ENCODE measurements at places on chromosomes 11 and 22.

- no peak for DNase-seq
These were observed 24.8 kb upstream of the THY1 start for GRCh38 chr11:119447664-119448242.

DNA sequence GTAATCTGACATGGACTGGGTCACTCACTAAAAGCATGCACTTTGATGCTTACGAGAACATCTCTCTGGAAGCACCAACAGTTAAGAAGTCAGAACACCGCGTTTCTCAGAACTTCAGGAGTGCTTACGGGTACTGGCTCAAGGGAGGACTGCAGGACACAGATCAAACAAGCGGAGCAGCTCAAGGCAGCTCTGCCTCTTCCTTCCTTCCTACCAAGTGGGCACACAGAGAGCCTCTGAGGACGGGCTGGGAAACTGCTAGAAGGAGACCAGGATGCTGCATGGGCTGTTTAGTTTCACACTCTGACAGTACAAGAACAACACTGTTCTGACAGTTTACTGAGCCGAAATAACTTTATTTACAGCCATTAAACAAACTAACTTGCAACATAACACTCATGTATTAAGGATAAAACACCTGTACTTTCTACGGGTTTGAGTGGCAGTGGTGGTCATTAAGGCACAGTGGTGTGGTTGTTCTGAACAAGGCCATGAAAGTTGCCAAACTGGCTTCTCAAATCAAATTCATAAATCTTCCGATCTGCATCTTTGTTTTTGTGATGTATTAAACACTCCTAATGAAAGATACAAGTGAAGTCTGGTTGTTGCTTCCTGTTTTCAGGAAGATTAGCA lies 37.5 kb downstream of the ARFGAP3 start:
- no peak for DNase-seq

DNA sequence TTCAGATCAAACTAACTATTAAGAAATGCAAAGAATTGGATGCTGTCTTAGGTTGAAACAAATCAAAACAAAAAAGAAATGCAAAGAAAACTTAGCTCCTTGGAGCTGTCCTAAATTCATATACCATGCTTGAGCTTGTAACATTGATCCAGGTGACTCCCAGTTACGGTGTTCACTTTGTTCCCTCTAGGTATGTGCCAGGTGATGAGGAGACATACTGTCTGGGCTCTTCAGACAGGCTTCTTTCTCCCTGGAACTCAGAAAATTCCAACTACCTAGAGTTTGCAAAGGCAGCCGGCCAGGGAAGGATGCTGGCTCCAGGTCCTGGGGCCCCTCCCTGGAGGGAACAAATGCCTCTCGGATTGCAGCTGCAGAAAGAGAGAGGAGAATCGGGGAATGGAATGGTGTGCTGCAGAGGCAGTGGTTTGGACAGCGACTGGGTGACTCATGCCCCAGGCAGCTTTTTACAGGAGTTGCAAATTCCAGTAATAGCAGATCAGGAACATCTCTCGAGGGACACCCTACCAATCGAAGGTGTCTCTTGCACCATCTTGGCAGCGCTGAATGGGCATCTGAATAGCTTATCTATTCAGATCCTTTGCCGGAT lies 12.3 kb upstream of the ASPHD2 start:
- peak; percentile 55 for DNase-seq

DNA sequence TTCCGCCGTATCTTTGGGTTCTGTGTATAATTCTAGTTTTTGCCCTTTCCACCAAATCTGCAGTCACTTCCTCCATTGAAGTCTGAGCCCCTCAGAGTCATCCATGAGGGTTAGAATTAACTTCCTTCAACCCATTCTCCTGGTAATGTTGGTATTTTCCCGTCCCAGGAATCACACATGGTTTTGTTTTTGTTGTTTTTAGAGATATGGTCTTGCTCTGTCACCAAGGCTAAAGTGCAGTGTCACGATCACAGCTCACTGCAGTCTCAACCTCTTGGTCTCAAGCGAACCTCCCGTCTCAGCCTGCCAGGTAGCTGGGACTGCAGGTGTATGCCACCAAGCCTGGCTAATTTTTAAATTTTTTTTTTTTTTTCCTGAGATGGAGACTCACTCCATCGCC lies 18.7 kb downstream of the ZBED4 start:
- DNase-seq: no peak

DNA sequence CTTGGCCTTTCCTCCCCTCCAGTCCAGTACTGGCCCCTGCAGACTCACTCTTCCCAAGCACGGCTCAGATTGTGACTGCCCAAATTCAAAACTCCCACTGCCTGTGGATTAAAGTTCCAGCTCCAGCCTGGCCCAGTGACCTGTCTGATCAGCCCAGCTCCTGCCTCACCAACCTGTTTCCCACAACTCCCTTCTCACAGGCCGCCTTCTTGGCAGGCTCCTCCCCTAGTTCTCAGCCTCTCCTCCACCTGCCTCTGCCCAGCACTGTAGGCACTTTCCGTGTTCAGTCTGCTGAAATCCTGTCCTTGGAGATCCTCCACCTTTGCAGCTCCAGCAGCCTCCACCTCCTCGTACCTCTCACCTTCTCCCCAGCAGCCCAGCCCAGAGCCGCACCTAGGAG lies 68.6 kb downstream of the MICAL2 start:
- DNase-seq: no peak

DNA sequence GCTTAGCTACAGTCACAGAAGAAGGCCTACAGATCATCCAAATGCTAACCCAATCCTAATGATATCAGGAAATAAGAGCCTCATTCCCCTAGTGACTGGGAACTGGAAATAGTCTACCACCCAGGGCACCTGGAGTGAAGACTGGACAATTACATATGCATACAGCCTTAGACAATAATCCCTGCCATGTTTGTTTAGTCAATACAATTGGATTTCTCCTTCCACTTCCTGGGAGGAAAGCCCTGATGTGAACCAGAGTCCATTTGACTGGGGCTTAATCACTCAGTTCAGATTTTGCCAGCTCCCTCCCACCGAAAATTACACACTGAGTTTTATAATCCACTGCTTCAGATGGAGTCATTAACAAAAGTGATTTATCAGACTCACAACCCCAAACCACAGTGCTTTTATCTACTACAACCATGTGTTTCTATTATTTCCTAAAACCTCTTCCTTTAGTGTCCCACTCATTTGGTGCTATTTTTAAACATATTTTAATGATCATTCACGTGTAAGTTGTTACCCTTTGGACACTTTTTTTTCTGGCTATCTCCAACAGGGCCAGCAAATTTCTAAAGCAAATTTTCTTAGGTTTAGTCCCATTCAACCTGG lies 29.9 kb downstream of the CWF19L2 start:
- peak; percentile 9 for DNase-seq

DNA sequence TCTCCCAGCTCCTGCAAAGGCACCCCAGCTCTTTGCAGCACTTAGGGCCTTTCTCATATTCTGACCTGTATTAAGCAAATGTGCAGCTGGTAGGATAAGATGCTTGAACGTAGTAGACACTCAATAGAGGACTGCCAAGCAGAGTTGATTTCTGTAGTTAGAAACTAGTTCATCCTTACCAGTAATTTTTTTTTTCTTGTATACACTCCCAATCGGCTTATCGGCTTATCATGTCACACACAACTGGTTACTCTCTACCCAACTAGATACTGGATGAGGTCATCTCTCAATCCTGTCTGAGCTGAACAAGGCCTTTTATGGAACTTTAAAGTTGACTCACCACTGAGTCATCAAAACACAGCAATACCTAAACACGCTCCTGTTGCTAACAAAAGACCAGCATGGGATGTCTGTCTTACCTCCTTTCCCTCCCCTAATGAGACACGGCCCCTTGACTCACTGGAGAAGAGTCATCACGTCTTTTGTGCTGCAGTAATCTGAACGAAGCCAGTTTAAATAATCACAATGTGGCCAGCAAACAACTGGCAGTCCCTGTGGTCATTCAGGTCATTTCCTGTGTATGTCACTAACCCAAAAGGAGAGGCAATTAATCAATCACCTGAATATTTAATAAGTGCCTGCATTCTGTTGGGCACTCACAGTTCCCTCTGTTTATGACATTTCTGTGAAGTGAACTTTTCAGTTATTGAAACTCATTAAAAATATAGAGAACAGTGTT lies 7.5 kb upstream of the WEE1 start:
- peak; percentile 100 for DNase-seq

DNA sequence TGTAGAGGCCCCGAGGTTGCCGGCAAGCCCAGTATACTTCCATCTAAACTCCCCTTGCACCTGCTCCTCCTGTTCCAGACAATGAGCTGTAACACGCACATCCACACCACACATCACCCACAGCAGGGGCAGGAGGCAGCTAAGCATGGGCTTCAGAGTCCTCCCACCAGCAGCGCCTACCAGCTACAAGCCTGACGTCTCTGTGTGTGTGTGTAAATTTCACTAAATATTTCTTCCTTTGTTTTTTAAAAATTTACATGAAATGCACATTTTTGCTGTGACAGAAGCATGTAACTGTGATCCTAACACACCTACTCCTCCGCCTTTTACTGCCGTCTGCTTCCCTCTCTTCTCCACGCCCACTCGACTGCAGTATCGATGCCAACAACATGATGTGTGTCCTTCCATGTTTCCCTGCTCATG lies 29.4 kb upstream of the PACSIN2 start:
- DNase-seq: no peak

DNA sequence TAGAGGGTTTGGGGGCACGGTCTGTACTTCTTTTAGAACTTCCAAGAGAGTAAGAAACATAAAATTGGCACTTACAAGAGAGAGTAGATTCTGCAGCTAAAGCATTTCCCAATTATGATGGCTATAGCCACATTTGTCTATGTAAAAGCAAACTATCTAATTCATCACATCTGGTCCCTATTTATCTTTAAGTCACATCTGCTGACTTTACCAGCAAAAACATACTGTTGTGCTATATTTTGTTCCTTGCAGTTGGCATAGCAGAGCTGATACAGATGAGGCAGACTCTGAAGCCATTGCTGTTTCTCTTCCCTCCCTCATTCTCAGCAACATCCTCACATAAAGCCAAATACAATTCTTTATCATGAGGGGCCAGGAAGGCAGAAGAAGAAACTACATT lies 1533.5 kb upstream of the RAG2 start:
- no peak for DNase-seq

DNA sequence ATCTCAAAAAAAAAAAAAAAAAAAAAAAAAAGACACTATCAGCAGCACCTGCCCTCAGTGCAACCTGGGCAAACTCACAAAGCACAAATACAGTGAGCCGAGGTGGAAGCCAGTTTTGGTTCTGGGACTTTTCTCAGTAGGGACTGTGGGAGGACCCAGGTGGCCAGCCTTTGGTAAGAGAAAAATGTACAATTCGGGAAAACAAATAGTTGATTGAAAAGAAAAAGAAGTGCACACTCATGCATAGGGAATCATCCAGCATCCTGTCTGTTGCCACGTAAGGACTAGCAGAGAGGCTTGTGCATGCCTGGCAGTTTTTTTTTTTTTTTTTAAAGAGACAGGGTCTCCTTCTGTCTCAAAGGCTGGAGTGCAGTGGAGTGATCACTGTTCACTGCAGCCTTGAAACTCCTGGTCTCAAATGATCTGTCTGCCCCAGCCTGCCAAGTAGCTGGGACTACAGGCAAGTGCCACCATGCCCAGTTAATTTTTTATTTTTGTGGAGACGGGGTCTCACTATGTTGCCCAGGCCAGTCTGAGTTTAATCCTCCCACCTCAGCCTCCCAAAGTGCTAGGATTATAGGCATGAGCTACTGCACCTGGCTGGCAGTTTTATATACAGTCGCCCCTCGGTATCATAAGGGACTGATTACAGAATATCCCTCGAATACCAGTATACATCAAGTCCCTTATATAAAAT lies 36.7 kb downstream of the TPST2 start:
- peak; percentile 77 for DNase-seq

- no peak for DNase-seq
These were observed at the start of gene KIRREL3 for GRCh38 chr11:127000291-127000968. KIRREL3 (minus strand) TSS chr11:127000770.

DNA sequence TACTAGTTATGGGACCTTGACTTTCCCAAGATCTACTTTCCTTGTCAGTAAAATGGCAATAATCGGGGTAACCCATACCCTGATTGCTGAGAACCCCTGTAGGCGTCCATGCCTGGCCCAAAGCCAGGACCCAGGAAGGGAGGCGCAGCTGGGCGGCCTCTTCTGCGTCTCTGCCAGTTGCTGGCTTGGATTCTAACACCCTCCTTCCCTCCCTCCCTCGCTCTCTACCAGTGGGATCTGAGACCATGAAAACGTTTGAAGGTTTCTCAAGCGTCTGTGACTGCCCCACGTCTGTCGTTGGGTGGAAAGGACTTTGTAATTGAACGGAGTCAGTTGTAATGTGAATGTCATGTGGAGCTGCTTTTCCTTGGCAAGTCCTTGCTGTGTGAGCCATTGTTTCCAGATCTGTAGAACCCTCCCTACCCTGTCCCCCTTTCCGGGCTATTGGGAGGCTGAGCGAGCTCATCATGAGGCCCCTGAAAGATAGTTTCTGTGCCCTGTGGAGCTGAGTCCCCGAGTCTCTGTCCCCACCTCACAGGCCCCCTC lies 47.8 kb downstream of the PARVB start:
- no peak for DNase-seq

DNA sequence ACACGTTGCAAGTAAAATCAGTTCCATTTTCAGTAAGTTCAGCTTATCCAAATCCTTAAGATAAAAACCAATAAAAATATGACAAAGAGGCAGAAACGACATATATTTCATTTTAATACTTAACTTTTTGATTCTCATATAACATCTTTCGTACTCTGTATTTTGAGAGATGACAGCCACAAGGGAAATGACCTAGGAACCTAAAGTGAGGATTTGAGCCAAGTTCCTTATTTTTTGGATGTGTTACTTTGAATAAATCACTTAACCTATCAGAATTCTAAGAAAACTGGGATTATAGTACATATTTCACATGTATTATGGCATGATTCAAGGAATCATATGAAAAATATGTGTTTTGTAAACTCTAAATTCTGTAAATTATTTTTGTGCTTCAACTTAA lies 143.6 kb upstream of the TRPC6 start:
- DNase-seq: no peak

GRCh38 chr11:87356428-87356827 lies 318.7 kb downstream of the TMEM135 start:
- no peak for DNase-seq

DNA sequence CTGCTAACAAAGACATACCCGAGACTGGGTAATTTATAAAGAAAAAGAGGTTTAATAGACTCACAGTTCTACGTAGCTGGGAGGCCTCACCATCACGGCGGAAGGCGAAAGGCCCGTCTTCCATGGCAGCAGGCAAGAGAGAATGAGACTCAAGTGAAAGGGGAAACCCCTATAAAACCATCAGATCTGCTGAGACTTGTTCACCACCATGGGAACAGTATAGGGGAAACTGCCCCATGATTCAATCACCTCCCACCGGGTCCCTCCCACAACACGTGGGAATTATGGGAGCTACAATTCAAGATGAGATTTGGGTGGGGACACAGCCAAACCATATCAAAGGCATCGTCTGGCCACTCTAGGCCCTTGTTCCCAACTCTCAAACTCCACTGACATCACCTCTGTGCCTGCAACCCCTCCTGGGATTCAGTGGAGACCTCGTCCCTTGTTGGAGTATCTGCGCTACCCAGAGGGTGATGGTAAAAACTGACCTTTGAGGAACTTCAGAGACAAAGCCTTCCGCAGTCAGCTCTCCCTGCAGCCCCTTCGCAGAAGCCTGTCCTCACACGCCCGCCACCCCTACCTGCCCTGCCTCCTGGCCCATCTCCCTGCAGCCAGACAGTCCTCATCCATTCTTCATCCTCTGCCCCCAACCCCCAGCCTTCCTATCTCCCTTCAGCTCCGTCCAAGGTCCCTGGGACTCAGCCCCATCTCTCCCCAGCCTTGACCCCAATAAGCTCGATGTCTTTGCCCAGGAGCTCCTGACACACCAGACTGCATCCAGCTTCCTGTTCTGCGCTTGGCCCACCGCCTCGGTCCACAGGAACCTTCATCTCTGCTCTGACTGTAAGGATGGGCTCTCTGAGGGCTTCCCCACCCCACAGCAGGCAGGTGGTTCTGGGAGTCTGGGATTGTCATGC lies 15.8 kb downstream of the CCND1 start:
- DNase-seq: no peak
